NCI-H1436 treated with DMSO at 0.1 percent for 48 hours (cell line): ENCODE measurements at places on chromosomes 3 and 15.

GRCh38 chr3:118144919-118145318 lies 889.7 kb downstream of the IGSF11 start:
- no peak for DNase-seq

- DNase-seq = no peak
Measured at GRCh38 chr3:43043793-43044192, 62.1 kb downstream of the POMGNT2 start.

DNA sequence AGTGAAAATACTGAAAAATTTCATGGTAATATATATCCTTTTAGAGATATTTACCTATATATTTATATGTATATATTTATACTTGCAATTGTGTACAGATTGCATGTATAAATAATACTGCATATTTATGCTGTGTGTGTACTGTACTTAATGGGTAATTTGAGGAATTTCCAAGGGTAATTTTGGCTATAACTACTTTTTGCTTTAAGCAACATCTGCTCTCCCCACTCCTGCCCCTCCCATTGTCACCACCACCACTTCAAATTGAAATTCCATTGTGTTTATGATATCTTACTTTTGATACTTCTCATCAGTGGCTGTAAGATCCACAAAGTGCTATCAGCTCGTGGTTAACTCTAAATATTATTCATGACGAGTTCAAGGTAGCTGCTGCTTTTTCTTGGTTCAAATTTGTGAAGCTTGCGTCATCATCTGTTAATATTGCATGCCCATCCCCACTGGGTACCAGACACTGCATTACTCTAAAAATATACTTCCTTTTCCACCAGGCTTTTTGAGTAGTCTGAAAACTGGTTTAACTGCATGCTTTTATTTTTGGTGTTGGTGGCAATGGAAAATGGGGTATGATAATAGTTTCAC lies 91.7 kb upstream of the MITF start:
- no peak for DNase-seq

GRCh38 chr3:133208184-133208583 lies 170.0 kb downstream of the TMEM108 start:
- DNase-seq = no peak

GRCh38 chr3:195284842-195285241 lies 13.9 kb upstream of the XXYLT1 start:
- no peak for DNase-seq

GRCh38 chr3:47678446-47679338 lies 100.0 kb upstream of the CSPG5 start:
- DNase-seq = no peak

DNA sequence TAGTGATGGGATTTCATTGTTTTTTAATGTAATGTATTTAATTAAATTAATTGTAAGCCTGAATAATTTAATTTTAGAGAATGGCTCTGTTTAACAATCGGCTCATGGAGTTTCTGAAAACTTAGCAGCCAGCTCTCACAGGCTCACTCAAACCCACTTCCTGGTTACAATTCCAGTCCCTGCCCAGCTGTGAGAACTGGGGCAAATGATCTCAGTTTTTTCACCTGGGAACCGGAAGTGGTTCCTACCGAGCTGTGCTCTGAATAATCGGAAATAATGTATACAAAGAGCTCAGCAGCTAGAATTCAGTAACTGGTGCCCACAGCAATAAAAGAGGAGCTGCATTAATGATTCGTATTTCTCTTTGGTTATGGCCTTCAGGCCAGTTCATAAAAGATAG lies 244.3 kb upstream of the MCTP2 start:
- no peak for DNase-seq

- no peak for DNase-seq
Measured at GRCh38 chr3:183435661-183436060, 7.2 kb upstream of the MCF2L2 start.

GRCh38 chr3:120741837-120742197 lies 499 bp downstream of the RABL3 start:
- DNase-seq = no peak

- no peak for DNase-seq
Measured at GRCh38 chr3:11385326-11385725, 113.1 kb downstream of the ATG7 start.

DNA sequence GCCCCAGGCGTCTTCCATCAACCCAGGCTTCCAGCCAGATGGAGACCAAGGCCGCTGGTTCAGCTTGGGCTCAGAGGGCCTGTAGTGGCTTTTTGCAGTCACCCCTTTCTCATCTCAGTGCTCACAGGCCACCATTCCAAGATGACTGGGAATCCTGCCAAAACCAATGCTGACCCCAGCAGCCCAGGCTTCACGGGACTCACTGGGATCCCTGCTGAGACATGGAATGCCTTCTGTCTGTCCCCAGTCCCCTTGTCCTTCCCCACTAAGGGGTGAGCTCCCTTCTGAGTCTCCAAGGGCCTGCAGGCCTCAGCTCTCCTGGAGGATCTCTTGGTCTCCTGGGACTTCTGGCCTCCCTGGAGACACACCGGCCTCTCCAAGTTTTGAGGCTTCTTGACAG lies 77.4 kb upstream of the SEC13 start:
- no peak for DNase-seq

DNA sequence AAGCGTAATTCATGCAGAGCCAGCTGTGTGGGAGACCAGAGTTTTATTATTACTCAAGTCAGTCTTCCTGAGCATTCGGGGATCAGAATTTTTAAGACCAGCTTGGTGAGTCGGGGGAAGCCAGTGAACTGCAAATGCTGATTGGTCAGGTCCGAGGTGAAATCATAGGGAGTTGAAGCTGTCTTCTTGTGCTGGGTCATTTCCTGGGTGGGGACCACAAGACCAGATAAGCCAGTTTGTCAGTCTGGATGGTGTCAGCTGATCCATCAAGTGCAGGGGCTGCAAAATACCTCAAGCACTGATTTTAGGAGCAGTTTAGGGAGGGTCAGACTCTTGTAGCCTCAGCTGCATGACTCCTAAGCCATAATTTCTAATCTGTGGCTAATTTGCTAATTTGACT lies 228.1 kb upstream of the ATP10A start:
- DNase-seq = no peak

- no peak for DNase-seq
Measured at GRCh38 chr3:8307545-8308110, 194.0 kb upstream of the LMCD1 start.

DNA sequence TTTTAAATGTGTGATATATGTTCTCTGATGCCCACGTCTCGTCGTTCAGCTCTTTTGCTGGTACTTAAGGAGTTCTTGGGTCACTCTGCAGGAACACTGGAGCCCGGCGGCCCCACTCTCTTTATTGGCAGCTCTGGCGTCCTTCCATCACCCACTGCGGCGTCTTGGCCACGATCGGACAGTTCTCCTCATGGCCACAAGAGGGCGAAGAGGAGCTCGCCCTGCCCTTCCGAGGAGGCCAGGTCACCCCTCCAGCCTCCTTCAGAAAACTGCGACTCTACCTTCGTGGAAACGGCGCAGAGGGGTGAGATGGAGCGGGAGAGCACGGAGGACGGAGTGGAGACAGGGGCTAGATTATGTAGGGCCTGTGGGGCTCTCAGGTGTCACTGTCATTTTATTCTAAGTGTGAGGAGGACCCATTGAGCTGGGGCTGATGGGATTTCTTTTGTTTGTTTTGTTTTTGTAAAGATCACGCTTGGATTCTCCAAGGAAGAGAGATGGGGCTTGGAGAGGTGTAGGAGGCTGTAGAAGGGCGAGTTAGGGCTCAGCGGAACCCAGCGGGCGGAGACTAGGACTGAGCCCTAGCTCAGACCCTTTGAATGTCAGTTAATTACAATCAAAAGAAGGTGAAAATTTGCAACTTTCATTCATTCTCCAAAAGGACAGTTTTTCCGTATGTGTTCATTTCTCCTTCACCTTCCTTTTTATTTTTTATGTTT lies 28.0 kb upstream of the GABRA5 start:
- DNase-seq = no peak

- DNase-seq = no peak
Measured at GRCh38 chr15:68206711-68207151, 1.6 kb upstream of the CALML4 start.
